ENCODE measurements at places on chromosomes 3 and 15. TPM values are rescaled to one million over a fixed set of nuclear protein-coding genes. Genes with fewer than 3 reads are reported as not detected.
A peak's percentile ranks its signal among the peaks of the same experiment; 100 is the strongest.

- no peak overlapping the region for H3K27ac ChIP-seq
- H3K4me3 ChIP-seq = no peak overlapping the region
- no peak for DNase-seq
- H3K4me1 ChIP-seq = no peaks in the 10 kb centered on the region
- H3K27me3 ChIP-seq = no peaks in the 10 kb centered on the region
Observed at GRCh38 chr3:51873253-51873766, 2.1 kb downstream of the IQCF5 start.

COL7A1 gene
- total RNA-seq = 40.0 TPM

- peaks cover 34% of the 10 kb centered on the region for H3K36me3 ChIP-seq
- H3K4me3 ChIP-seq = peak overlapping the region; percentile 88
- peak overlapping the region; percentile 100 for H3K27ac ChIP-seq
- peaks cover 87% of the 10 kb centered on the region for H3K4me1 ChIP-seq
- H3K27me3 ChIP-seq = no peaks in the 10 kb centered on the region
- DNase-seq = no peak
Observed at GRCh38 chr15:60391722-60392315, 6.0 kb downstream of the ANXA2 start.

PRR20G gene
- total RNA-seq = not detected

DNA sequence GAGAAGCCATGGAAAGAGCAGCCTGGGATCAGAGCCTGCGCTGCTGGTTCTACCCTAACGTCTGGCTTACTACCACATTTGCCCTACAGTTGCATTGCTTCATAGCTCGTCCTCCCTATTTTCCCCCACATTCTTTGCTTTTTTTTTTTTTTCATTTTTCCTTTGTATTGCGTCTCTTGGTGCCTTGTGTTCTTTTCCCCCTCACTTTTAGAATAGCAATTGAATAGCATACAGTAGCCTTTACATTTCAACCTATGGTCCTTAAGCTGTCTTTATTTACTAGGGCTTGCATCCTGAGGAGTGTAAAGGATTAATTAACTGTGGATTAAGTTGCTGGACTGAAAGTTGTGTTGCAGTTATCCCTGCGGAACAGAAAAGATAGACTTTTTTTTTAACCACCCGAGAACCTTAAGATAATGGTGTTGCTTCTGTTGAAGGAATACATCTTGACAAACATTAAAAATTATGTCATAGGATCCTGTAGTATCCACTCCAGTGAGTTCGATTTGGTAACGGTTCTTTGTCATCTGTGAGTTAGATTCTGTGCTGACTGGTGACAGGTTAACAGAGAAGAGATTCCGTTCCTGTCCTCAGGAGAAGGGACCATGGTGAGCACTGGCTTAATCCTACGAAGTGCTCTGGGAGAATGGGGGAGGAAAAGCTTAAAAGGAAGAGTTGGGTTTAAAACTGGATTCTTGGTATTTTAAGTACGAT, 417.4 kb upstream of the NAALADL2 start:
- H3K4me3 ChIP-seq = peak overlapping the region; percentile 71
- no peaks in the 10 kb centered on the region for H3K36me3 ChIP-seq

GRCh38 chr3:30516238-30516637, 90.2 kb upstream of the TGFBR2 start:
- no peak overlapping the region for H3K27ac ChIP-seq
- H3K4me3 ChIP-seq = no peak overlapping the region
- H3K4me1 ChIP-seq = no peaks in the 10 kb centered on the region
- DNase-seq = no peak

DNA sequence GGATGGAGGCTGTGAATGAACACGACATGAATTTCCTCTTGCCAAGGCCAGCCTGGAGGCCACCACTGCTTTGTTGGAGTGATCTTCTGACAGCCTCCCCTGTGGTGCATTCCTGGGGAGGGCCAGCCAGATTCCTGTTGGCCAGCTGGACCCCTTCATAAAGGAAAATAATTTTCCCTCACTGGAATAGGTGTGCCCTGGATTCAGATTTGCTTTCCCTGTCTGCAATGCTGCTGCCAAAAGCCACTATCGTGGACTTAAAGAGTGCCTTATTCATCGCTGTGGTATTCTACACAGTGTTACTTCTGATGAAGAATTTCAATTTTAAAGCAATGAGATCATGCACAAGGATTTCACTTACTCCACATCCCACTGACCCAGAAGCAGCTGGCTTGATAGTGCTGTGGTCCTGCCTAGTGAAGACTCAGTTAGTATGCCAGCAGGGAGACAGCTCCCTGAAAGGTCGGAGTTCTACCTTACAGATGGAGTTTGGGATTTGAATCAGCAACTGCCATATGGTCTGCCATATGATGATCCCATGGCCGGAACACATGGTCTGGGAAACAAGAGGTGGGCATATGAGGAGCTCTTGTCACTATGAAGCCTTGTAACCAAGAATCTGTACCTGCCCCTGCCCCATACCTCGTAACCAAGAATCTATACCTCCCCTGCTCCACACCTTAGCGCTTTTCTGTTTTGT, 145.2 kb downstream of the KLF13 start:
- H3K4me3 ChIP-seq = no peak overlapping the region
- peaks cover 4% of the 10 kb centered on the region for H3K27me3 ChIP-seq
- H3K27ac ChIP-seq = no peak overlapping the region
